Hair follicle dermal papilla cell (primary cell): ENCODE measurements at places on chromosomes 1 and 21. TPM values are rescaled to one million over a fixed set of nuclear protein-coding genes. Genes with fewer than 3 reads are reported as not detected.

ZBTB18 gene
- total RNA-seq = 9.9 and 10.2 TPM in 2 replicates

KRTAP7-1 gene
- not detected in 2 replicates for total RNA-seq

CLCN6 gene
- total RNA-seq = 25.0 and 28.5 TPM in 2 replicates

UBASH3A gene
- total RNA-seq = not detected in 2 replicates

LCK gene
- not detected in 2 replicates for total RNA-seq

NR5A2 gene
- 0.24 and 0.32 TPM in 2 replicates for total RNA-seq

L1TD1 gene
- total RNA-seq = 0.97 and 1.7 TPM in 2 replicates

H6PD gene
- 49.4 and 73.3 TPM in 2 replicates for total RNA-seq

SELENBP1 gene
- total RNA-seq = 43.8 and 51.8 TPM in 2 replicates

LEFTY1 gene
- total RNA-seq = not detected in 2 replicates

MYBPH gene
- not detected in 2 replicates for total RNA-seq

FCAMR gene
- total RNA-seq = not detected in 2 replicates

SPATA21 gene
- total RNA-seq = not detected in 2 replicates

TCHHL1 gene
- total RNA-seq = not detected in 2 replicates

CYP4A11 gene
- not detected in 2 replicates for total RNA-seq

GNG12 gene
- 161 and 166 TPM in 2 replicates for total RNA-seq

CFAP107 gene
- total RNA-seq = not detected in 2 replicates

SLAMF9 gene
- total RNA-seq = not detected in 2 replicates

CDK11A gene
- total RNA-seq = 12.5 and 16.9 TPM in 2 replicates

ARHGEF11 gene
- total RNA-seq = 52.0 and 70.6 TPM in 2 replicates

TFAP2E gene
- 0.32 and 0.61 TPM in 2 replicates for total RNA-seq

MANEAL gene
- total RNA-seq = 1.6 and 1.8 TPM in 2 replicates

NLRP3 gene
- 0.16 and 0.24 TPM in 2 replicates for total RNA-seq

ATP1A2 gene
- total RNA-seq = not detected in 2 replicates
